ENCODE measurements at places on chromosomes 2 and 18. TPM values are rescaled to one million over a fixed set of nuclear protein-coding genes. Genes with fewer than 3 reads are reported as not detected.

SP100 gene
- total RNA-seq: 96.4 TPM

IL1B gene
- 0.14 TPM for total RNA-seq

GRCh38 chr2:150858382-150858781 lies 370.9 kb upstream of the RND3 start:
- DNase-seq: no peak

RBM44 gene
- 0.65 TPM for total RNA-seq

DNA sequence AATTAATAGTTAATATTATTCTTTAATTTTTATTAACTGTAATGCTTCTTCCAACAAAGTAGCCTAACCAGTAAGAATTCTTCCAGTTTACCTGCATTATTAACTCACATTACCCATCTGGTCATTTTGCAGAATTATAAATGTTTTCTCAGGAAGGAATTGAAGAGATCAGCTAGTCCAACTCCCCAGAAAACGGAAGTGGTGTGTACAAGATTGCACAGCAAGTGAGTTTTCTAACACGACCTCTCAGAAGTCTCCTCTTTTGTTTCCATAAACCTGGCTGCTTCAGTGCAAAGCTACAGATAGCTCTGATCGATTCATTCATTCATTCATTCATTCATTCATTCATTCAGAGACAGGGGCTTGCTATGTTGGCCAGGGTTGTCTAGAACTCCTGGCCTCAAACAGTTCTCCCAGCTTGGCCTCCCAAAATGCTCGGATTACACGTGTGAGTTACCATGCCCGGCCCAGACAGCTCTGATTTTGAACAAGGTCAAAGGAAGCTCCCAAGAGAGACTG lies 128.8 kb upstream of the REV1 start:
- DNase-seq: no peak

RPE gene
- total RNA-seq: 144 TPM

PAX3 gene
- not detected for total RNA-seq

DNA sequence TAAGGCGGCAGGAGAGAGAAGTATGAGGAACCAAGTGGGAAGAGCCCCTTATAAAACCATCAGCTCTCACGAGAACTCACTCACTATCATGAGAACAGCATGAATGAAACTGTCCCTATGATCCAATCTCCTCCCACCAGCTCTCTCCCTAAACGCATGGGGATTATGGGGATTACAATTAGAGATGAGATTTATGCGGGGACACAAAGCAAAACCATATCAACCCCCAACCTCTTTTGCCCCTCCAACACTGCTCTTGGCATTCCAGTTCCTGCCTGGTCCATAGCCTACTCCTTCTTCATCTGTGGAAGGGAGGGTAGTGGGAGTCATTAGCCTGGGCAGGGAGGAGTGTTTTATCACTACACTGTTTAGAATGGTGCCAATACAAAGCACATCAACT lies 1.4 kb upstream of the EHD3 start:
- DNase-seq: no peak

GRCh38 chr2:110105608-110106467 lies 9.8 kb downstream of the MALL start:
- DNase-seq: peak; percentile 61

- no peak for DNase-seq
Observed at GRCh38 chr18:60554967-60555366, 182.4 kb upstream of the MC4R start.

DNA sequence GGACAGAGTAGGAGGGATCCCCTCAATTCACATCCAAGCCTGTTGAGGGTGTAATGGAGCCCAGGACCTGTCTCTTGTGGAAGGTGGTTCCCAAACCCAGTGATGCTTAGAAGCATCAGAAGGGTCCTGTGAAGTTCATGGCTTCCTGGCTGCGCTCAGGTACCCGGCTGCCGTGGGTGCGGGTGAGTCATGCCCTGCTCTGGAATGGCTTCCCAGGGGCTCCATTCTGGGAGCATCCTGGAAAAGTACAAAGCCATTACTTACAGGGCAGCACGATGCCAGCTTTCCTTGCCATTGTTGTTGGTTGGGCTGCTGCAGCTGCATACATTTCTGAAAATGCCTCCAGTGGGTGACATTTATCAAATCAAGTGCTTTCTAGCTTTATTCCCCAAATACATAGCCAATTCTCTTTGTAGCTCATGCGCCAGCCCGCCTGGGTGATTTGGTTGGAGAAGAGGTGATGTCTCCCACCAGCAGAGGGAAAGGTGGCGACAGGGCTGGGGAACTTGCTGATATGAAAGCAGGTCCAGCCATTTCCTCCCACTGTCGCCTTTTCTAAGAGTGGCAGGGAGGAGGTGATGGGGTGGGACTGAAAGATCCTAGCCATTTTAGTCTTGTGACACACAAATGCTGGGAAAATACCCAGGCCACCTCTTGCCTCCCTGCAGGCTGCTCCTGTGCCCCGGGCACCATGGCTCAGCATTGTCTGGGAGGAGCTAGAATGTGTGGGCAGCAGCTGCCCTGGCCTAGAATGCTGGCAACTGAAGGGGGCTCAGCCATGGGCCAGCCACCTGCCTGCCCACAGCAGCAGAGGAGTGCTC lies 65.9 kb upstream of the HPCAL1 start:
- peak; percentile 17 for DNase-seq

- no peak for DNase-seq
Observed at GRCh38 chr2:39475006-39475405, 37.9 kb upstream of the MAP4K3 start.

All from dermis blood vessel endothelial cell (primary cell).